ENCODE measurements at places on chromosomes 1 and 21.

- DNase-seq: no peak
Observed at GRCh38 chr1:230713547-230713914, 391 bp downstream of the AGT start.

DNA sequence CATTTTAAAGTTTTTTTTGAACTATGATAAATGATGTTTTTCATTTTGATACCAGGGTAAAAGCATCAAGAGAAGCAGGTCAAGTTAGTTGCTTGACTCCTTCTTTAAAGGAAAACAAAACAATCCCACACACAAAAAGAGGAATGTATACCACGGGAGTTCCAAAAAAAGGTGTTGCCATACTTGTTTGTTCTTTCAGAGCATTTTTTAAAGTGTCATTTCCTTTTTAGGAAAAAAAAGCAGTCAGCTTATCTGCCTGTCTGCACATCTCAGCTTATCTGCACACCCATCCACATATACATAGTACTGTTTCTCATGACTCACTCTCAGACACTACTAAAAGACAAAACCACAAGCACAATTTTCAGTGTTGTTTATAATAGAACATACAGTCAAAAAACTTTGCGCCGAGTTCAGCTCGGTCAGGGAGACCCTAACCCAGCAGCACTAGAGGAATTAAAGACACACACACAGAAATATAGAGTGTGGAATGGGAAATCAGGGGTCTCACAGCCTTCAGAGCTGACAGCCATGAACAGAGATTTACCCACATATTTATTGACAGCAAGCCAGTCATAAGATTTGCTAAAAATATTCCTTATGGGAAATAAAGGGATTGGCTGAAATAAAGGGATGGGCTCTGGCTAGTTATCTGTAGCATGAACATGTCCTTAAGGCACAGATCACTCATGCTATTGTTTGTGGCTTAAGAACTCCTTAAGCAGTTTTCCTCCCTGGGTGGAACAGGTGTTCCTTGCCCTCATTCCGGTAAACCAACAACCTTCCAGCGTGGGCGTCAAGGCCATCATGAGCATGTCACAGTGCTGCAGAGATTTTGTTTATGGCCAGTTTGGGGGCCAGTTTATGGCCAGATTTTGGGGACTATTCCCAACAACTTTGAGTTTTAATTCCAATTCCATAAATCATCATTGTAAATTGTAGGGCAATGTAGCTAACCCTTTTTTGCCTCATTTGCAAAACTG, 11.4 kb upstream of the MNDA start:
- DNase-seq: no peak

GRCh38 chr1:245043611-245043940, 111.2 kb upstream of the KIF26B start:
- no peak for DNase-seq

- peak; percentile 86 for DNase-seq
Observed at GRCh38 chr1:16249596-16250241, 12.7 kb upstream of the CPLANE2 start.

DNA sequence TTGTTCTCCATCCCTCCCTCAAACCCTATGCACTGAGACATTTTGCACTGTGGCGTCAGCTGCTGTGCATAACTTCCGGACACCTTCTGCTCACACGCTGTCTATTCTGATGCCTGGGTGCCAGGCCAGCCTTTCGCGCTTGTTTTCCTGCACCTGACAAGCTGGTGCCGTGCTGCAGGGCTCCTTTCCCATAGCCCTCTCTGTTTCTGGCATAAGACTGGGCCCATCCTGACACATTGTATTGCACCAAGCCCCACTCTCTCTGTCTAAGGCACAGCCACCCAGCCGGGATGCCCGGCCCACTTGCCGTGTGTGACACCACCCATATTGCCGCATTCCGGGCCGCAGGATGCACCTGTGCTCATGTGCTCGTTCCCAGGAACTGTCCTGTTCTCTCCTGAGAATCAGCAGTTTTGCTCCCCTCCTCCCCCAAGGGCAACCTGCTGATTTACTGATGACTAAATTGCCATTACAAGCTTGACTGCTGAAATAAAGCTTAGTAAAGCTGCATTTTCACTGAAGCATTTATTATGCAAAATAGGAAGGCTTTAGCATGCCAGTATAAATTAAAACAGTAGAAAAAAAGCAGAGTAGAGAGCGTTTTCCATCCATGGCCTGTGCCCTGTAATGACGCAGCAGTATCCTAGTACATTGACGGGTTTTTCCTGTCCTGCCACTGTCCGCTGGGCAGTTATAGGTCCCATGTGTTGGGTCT, 88.0 kb downstream of the CD247 start:
- DNase-seq: no peak
